ENCODE measurements at places on chromosomes 4 and X.

- DNase-seq = no peak
Measured at GRCh38 chr4:69594382-69594781, 45.1 kb downstream of the UGT2A2 start.

GRCh38 chr4:6134612-6135220 lies 65.6 kb downstream of the JAKMIP1 start:
- DNase-seq = no peak

DNA sequence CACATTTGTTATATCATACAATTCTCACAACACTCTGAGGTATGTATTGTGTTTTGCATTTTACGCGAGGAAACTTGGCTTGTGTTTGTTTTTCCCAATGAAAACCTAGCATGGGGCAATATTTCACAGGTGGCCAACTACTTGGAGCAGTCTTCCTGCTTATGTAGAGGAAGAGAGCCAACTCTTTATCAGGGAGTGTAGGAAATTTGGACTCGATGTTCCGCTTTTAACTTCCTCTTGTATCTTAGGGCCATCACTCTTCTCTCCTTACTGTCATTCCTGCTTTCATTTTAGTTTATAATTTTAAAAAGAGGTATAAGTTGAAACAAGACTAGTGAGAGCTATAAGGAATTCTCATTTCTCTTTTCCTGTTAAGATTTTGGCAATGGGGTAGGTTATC lies 107.7 kb upstream of the RPS6KA3 start:
- no peak for DNase-seq

DNA sequence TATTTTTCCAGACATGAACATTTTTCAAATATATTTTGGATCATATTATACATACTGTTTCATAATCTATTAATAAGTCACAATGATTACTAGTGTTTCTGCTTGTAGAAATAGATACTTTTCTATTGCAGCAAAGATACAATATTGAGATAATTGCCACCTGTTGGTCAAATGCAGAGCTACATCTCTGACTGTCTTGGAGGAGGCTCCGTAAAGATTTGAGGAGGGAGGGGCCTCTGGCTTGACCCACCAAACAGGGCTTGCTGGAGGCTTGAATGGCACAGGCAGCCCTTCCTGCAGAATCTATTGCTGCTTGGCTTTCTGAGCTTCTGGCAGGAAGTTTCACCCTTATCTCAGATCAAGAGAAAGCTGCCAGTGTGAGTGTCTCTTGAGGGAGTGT lies 99.3 kb upstream of the ARMCX2 start:
- DNase-seq = no peak

DNA sequence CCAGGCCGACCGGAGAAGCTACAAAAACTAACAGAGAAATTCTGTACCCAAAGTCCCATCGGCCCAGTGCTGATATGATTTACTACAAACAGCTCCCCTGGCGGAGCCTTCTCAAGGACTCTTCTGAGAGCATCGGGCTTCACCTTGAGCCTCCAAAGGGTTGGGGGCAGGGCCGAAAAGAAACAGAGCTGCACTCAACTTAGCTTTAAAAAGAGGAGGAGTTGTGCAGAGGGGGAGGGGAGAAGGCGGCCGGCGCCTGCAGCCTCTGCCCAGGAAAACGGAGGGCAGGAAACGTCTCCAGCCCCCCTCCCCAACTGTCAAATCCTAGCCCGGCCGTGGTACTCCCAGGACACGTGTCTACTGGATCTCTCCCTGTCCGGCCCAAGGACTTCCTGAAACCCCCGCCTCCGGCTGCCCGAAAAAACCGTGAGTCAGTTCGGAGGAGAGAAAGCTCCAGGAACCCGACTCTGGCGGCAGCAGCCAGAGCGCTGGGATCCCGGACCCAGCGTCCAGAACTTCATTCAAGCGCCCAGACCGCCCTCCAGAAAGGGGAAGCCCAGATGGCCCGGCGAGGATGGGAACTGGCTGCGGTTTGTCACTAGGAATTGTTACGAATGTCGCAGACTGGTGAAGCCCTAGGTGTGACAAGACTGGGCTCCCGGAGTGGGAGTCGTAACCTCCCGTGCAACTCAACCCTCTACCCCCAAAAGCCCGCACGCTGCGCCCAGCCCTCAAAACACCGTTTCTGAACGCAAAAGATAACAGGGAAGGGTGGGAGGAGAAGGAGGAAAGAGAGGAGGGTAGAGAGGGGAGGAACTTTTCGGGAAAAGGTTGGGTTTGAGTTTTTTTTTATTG lies 973 bp downstream of the ADAMTS3 start:
- peak; percentile 92 for DNase-seq

- no peak for DNase-seq
Measured at GRCh38 chr4:83266689-83267088, 17.9 kb downstream of the COQ2 start.

DNA sequence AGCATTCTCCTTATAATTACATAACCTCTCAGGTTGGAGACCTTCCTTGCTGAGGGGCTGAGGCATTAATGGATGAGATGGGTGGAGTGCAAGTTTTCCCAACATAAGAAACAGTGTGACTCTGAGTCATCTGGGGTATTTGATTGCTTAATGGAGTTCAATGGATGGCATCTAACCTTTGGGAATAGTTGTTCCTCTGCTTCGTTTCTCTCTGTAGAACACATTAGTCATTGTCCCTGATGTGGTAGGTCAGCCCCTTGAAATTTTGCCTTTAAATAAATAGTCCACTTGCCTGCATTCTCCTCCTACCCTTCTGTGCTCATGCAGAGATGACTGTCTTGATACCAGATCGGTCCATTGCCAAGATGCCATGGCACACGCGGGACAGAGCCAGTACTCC lies 38.6 kb downstream of the SLITRK2 start:
- no peak for DNase-seq

DNA sequence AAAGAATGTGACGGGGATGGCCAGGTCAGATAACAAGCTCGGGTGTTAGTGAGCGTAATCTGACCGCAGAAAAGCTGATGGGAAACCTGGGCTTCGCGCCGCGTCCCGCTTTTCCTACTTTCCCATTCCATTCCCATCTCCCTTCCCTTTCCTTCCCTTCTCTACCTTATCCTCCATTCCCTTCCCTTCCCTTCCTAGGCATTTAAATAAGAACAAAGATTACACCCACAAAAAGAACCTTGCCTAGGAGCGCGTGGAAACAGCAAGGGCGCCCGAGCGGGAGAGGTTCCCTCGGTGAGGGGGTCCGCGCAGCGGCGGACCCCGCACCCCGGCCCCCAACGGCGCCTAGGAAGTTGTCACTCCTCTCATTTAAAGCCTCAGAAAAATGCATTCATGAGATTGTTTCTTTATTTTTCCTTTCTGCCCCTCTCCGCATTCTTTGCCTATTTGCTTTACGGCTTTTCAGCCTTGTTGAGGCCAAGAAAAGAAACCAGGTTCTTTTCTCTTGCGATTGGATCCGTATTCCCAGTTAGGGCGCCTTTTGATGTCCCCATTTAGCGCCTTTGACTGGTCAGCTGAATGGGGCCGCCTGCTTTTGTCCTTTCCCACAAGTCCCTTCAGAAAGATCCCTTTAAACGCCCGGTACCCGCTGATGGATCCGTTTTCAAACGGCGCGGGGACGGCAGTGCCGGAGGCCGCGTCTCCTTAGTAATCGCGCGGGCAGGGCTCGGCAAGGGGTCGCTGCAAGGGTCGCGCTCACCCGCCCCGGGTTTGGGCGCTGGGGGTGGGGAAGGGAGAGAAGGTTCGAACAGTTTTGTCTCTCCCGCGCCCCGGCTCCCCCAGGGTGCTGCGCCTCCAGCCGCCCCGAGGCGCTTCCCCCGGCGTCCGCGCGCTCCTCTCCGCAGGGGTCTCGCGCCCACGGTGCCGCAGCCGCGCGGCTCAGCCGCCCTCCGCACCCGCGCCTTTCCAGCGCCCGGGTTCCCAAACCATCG lies 54.1 kb upstream of the TMEM33 start:
- no peak for DNase-seq

All from left hindlimb (tissue), 1 donor.